ENCODE measurements at places on chromosomes 7 and 10.

- DNase-seq = peak; percentile 13
Observed at GRCh38 chr10:91856637-91857036, 52.6 kb downstream of the FGFBP3 start.

DNA sequence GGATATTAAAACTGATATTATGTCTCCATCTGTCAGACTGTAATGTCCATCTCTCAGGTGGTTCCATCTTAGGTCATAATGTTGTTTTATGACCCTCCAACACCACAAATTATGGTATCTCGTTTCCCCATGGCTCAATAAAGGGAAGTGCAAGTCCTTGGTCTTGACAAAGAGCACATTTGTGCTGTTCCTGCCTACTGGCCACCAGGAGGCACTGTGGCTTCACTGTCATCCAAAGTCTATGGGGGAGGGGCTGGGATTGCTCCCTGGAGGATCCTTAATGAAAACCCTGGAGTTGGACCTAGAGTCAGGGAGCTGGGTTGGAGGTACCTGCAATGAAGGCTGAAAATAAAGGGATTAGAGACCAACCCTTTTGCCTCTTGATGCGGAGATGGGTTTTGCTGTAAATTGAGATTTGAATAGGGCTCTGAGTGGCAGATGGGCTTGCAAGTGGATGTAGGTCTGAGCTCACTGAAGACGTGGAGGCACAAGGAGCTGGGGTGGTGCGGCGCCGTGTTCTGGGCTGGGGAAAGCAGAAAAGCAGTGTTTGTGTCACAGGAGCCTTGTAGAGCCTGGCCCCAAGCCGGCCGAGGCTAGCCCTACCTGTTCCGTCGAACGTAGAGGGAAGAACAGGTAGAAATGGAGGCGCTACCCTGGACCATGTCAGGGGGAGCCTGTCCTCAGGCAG lies 180.5 kb upstream of the PRSS58 start:
- DNase-seq = peak; percentile 40

GRCh38 chr7:13037216-13037615 lies 349.8 kb downstream of the ARL4A start:
- DNase-seq = no peak

DNA sequence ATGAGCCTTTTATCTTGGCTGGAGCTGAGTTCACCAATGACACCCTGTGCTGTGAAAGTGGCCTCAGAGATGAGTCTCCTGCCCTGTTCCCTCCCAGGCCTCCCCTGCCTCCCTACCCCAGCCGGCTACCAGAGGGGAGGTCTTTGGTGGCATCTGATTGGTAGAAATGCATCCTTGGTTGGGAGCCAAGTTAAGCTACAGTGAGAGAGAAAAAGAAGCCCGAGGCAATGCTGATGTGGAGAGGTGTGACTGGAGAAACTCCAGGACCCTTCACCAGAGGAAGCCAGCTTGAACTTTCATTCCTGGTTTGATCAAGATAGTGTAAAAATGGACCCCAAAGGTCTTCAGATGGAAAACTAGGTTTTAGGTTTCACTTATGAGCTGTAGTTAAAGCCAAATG lies 191.1 kb upstream of the TCF7L2 start:
- DNase-seq = no peak

DNA sequence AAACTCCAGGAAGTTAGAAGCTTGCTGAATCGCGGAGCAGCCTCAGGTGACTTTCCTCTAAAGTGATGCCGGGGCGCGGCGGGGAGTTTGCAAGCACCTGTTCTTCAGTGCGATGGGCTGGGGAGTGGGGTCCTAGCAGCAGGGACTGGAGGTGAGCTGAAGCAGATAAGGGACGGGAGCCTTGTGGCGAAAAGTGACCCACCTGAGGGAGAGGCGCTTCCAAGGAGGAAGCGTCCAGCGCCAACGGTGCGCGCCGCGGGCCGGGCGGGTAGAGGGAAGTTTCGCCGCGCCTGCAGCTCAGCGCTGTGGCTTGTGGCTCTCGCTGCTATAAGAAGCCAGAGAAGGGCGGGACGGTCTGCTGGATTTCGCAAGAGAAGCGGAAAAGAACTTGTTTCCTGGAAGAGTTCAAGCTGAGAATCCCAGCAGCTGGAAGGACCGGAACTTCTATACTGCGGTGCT lies at the start of gene STEAP4:
Gene STEAP4 (minus strand): TSS at position 305 of the 459 bp plus-strand sequence. CDS start 22,625 bp downstream, outside the sequence.
- no peak for DNase-seq

DNA sequence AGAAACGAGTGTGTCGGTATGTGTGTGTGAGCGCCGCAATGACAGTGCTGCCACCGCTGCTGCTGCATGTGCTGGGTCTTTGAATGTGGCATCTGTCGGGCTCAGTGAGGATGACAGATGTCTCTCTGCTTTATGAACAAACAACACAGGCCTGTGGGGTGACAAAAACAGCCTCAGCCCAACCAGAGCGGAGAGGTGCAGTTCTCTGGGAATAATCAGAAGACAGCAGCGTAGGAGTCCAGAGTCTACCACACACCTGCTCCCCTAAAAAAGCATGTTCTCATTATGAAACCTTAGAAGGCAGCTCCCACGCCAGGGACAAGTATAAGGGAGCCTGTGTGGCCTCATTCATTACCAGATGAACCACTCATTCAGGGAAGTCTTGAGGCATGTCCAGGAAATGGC lies 278.3 kb downstream of the KCNMA1 start:
- DNase-seq = no peak

GRCh38 chr10:49361178-49361554 lies 34.7 kb downstream of the DRGX start:
- no peak for DNase-seq

DNA sequence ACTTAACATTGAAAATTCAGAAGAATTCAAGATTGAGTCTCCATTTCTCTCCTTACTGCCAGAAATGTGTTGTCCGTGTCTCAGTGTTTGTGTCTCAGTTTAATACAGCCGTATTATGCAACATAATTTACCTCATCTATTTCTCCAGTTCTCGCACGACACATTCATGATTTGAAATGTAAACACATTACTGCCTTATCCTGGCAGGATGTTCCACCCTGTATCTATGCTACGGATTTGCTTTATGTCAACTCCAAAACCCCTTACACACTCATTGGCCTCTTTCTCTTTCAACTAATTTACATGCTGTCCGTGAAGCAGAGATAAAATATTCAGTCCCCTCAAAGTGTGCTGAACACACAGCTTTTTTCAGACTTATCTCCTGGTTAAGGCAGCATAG lies 653.7 kb upstream of the SEMA3D start:
- DNase-seq = no peak

GRCh38 chr7:157320608-157320980 lies 16.2 kb upstream of the DNAJB6 start:
- DNase-seq = no peak

- DNase-seq = no peak
Observed at GRCh38 chr10:86354761-86355540, 11.6 kb downstream of the GRID1 start.

DNA sequence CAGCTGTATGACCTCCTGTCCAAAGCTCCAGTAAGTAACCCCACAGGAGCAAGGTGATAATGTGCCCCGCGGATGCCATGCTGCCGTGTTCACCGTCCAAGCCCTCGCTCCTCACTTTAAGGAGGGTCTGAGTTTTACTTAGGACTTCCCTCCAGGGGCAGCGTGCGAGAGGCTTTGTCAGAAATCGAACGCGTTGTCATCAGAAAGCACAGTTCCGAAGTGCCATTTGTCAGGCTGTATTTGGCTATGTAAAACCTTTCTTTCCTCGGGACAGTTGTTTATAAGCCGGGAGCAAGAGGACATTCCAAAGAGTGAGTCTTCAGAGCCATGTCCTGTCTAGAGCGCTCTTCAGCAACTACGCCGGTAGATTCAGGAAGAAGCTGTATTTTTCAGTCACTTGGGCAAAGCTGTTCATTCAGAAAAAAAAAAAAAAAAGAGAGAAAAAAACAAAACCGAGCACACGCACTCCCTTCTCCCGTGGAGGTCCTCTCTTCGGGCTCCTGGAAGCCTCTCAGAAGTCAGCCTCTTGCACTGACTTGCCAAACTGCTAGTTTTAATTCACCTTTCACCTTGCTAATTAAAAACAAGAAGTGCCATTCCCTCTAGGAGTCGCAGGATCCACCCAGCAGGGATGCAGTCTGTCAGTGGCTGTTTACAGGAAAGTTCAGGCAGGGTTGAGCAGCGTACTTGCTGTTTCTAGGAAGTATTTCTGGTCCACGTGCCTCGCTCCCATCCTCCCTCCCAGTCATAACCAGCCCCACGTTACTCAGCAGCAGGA lies at the start of gene SEMA3E:
Gene SEMA3E (minus strand): TSS at position 676 of the 778 bp plus-strand sequence.
- no peak for DNase-seq

- no peak for DNase-seq
Observed at GRCh38 chr10:17383801-17384555, 70.4 kb downstream of the ST8SIA6 start.

DNA sequence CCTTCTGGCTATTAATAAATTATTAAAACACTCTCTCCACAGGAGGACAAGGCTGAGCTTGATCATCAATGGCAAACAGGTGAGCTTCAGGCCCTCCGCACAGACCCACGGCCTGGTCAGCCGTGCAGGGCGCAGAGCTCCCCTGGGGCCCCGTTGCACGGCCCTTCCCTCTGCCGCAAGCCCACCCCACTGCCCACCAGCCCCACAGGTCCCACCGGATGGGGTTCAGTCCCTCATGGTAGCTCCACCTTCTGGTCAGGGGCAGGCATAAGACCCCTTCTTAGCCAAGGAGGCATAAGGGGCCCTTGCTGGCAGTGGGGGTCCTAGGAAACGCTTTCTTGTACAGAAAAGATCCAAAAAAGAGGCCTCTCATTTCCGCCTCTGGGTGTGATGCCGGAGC lies 84.6 kb downstream of the MAD1L1 start:
- no peak for DNase-seq

GRCh38 chr10:3532644-3533043 lies 252.4 kb downstream of the KLF6 start:
- no peak for DNase-seq

GRCh38 chr10:5033061-5033778 lies 29.6 kb upstream of the AKR1C2 start:
- no peak for DNase-seq
